ENCODE measurements at places on chromosomes 7 and 10. TPM values are rescaled to one million over a fixed set of nuclear protein-coding genes. Genes with fewer than 3 reads are reported as not detected.

The TMEM196 gene
- total RNA-seq = 0.13 TPM

The GPNMB gene
- 218 TPM for total RNA-seq

The FASTK gene
- total RNA-seq = 69.6 TPM

The SUN3 gene
- not detected for total RNA-seq

The ACSM6 gene
- total RNA-seq = not detected

The LMOD2 gene
- total RNA-seq = not detected

The MUC12 gene
- not detected for total RNA-seq

The SPRN gene
- total RNA-seq = 0.11 TPM

The SLF2 gene
- 35.0 TPM for total RNA-seq

The DPYSL4 gene
- 6.9 TPM for total RNA-seq

The PTPRE gene
- total RNA-seq = 30.7 TPM

The HOXA7 gene
- total RNA-seq = 5.0 TPM

The GPR146 gene
- total RNA-seq = 2.5 TPM

The PLXNA4 gene
- total RNA-seq = 14.5 TPM

The CALHM3 gene
- total RNA-seq = not detected

The EBLN1 gene
- total RNA-seq = not detected

The FAM25A gene
- total RNA-seq = not detected

The LEP gene
- total RNA-seq = 0.11 TPM

The CXCL12 gene
- total RNA-seq = 17.7 TPM

The PNLIPRP1 gene
- total RNA-seq = not detected

The FAM13C gene
- 10.7 TPM for total RNA-seq

The CHCHD2 gene
- 229 TPM for total RNA-seq

The SAP25 gene
- not detected for total RNA-seq

The NEUROG3 gene
- not detected for total RNA-seq

The AHR gene
- total RNA-seq = 354 TPM

The CUEDC2 gene
- 48.1 TPM for total RNA-seq

The EEPD1 gene
- 7.2 TPM for total RNA-seq

The GPRIN2 gene
- not detected for total RNA-seq

The SRRM3 gene
- total RNA-seq = 1.1 TPM

The PRKCQ gene
- 0.13 TPM for total RNA-seq

The ZNF775 gene
- 3.4 TPM for total RNA-seq

The PRKAR2B gene
- total RNA-seq = 2.4 TPM

The GRM8 gene
- not detected for total RNA-seq

The PAX4 gene
- total RNA-seq = not detected

The CH25H gene
- 4.8 TPM for total RNA-seq

The EFCAB10 gene
- total RNA-seq = 0.11 TPM

The HOXA11 gene
- total RNA-seq = 15.3 TPM

The AKR1D1 gene
- total RNA-seq = not detected

All from articular chondrocyte of knee joint (primary cell).